Activated CD4-positive, alpha-beta T cell treated with anti-CD3 and anti-CD28 coated beads, Interleukin-2, amount 50 U/mL, for 48 hours (primary cell): ENCODE measurements at places on chromosomes 11 and 22.

- no peak for DNase-seq
Observed at GRCh38 chr11:84142411-84142810, 856.2 kb upstream of the CCDC90B start.

- no peak for DNase-seq
Observed at GRCh38 chr11:120109531-120109930, 28.4 kb downstream of the TRIM29 start.

DNA sequence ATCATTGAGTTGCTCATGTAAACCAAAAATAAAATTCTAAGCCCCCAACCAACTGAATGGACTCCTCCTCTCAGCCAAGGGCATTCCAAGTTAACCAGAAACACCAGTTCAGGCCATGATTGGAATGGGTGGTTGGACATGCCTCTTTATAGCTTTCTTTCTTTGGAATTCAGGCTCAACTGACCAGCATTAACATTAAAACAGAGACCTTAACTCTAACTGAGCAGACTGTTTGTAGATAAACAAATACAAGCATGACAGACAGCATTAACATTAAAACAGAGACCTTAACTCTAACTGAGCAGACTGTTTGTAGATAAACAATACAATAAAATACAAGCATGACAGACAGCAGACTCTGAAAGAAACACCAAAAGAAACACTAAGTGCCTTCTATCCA lies 278.2 kb downstream of the DLG2 start:
- no peak for DNase-seq

GRCh38 chr11:24779791-24780190 lies 282.9 kb downstream of the LUZP2 start:
- no peak for DNase-seq

DNA sequence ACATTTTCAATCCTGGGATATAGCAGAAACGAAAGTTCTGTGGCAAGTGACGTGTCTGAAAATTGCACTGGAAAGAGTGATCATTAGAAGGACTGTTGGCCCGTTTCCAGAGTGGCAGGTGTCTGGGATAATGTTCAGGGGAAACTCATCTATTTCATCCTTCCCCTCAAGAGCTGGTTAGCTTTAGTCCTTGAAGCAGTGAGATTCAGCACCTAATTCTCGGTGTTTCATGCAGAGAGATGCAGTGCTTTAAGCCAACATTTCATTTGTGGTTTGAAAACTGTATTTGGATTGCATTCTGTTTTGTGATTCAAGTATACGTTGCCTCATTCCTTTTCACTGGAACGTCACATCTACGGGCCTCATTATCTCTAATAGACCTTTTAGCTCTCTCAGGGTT lies 205.0 kb upstream of the RAG2 start:
- DNase-seq, result no peak

GRCh38 chr22:48669226-48669625 lies 1158.4 kb downstream of the BRD1 start:
- no peak for DNase-seq

DNA sequence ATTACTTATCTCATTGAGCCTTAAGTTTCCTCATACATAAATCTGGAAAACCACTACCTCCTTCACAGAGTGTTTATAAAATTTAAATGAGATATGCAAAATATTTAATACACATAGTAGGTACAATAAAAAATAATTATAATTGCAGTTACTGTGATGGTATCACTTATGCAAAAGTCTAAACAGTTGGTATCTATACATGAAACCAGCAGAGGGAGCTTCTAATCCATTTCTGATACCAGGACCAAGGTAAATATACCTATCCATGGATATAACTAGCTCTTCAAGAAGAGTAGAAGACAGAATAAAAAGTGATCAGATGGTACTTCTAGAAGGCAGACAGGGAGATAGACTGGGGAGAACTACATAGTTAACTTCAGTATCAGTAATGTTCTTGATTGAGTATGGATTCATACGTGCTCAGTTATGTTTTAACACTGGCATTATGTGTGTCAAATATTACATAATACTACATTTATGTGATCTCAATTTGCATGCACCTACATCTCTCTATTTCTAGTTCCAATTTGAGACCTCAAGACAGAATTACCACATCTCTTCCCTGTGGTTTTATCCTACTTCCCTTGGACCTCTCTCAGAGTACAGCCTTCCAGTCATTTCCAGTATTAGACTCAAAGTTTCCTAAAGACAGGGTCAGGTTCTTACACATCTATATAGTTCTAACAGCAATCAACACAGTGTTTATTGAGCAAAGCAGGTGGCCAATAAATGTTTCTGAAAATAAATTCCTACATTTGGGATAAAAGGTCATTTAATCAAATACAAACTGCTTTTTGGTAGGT lies 13.7 kb upstream of the TSG101 start:
- no peak for DNase-seq

GRCh38 chr11:119863851-119864601 lies 135.0 kb upstream of the NECTIN1 start:
- no peak for DNase-seq

DNA sequence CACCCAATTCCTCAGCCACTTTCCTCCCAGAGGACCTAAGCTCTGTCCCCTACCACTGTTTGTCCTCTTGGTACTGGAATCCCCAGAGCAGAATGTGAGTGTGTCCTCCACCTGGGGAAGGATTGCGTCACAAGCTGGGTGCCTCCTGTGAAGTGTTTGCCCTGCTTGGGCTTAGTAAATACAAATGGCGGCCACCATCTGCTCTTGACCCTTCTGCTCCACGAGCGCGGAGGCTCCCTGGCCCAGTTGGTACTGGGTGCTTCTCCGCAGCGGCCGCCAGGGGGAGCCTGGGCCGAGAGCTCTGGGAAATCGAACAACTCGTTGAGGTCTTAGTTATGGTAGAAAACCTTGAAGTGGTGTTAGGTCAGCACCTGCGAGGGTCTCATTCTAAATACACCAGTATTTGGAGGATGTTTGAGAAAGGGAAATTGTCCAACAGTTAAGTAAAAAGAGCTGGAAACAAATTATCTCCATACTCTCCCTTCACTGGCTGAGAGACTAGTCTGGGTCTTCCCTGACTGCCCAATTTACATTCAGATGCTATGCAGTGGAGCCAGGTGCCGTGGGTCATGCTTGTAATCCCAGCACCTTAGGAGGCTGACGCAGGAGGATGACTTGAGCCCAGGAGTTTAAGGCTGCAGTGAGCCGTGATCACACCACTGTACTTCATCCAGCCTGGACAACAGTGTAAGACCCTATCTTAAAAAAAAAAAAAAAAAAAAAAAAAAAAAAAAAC lies 74.6 kb upstream of the TEAD1 start:
- DNase-seq, result peak; percentile 51

DNA sequence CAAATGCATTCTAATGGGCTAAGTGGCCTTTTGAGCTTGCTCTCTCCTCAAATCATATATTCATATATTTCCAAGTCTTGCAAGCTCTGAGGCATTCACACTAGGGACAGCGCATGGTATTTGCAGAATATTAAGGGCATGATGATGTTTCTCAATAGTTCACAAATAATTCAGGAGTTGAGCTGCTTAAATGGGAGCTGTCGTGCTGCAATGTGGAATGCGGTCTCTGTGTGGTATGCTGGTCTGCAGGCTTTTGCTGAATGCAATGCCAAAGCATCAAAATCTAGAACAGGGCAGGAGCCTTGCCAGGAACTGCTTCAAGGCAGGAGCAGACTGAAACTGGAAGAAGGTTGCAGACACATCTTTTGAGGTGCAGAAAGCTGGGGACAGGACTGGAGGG lies 1060.0 kb downstream of the TBC1D22A start:
- DNase-seq, result no peak

- no peak for DNase-seq
Observed at GRCh38 chr11:116997071-116997470, 101.2 kb downstream of the SIK3 start.

DNA sequence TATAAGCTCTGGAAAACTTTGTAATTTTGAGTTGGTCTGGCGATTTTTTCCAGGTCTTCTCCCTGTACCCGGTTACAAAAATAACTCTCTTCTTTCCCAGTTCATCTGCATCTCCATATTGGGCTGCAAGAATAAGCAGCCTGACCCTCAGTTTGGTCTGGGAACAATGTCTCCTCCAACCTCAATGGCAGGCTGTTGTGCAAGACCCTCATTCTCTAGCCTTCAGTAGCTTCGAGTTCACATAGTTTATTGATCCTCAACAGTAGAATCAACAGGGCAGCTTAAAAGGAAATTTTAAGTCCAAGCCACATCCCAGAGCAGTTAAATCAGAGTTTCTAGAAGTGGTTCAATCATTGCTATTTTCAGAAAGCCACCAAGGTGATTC lies 35.3 kb downstream of the TMPRSS5 start:
- DNase-seq, result no peak

GRCh38 chr11:47376107-47376524 lies 2.2 kb downstream of the SPI1 start:
- DNase-seq, result no peak

DNA sequence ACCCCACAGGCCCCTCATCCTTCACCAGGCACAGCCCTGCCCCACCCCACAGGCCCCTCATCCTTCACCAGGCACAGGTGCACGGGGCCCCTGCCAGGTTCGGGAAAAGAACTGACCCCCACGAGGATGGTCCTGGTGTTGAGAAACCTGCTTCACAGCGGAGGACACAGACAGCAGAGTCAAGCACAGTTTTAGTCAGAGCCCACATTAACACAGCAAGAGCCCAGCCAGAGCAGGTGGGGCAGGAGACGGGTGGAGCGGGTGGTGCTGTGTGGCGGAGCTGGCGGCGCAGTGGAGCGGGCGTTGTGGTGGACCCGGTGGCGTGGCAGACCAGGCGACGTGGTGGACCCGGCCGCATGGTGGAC lies 1085.5 kb downstream of the BRD1 start:
- no peak for DNase-seq

DNA sequence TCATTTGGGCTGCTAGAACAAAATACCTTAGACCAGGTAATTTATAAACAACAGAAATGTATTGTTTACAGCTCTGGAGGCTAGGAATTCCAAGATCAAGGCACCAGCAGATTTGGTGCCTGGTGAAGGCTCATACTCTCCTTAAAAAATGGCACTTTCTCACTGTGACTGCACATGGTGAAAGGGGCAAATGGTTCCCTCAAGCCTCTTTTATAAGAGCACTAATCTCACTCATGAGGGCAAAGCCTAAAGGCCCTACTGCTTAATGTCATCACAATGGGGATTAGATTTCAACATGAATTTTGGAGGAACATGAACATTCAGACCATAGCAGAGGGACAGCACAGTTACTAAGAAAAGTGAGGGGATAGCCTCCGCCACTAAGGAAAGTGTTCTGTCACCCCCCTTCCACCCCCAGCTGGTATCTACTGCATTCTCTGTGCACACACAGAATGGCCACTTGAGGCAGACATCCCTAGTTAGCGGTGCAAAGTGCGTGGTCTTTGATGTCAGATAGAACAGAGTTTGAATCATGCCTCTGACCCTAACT lies 47.2 kb upstream of the CEP295 start:
- DNase-seq, result peak; percentile 6

DNA sequence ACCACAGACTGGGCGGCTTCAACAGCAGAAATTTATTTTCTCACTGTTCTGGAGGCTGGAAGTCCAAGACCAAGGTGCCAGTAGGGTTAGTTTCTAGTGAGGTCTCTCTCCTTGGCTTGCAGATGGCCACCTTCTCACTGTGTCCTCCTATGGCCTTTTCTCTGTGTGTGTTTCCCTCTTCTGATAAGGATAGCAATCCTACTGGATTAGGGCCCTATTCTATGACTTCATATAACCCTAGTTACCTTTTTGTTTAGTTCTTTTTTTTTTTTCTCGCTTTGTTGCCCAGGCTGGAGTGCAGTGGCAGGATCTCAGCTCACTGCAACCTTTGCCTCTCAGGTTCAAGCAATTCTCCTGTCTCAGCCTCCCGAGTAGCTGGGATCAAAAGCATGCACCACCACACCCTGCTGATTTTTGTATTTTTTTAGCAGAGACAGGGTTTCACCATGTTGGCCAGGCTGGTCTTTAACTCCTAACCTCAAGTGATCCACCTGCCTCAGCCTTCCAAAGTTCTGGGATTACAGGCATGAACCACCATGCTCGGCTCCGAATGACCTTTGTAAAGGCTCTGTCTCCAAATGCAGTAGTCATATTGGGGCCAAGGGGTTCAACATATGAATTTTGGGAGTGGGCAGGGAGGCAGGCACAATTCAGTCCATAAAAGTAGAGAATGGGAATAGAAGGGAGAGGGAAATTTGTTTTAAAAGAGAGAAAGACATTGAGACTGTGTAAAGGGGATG lies 25.5 kb upstream of the NNMT start:
- DNase-seq, result no peak

DNA sequence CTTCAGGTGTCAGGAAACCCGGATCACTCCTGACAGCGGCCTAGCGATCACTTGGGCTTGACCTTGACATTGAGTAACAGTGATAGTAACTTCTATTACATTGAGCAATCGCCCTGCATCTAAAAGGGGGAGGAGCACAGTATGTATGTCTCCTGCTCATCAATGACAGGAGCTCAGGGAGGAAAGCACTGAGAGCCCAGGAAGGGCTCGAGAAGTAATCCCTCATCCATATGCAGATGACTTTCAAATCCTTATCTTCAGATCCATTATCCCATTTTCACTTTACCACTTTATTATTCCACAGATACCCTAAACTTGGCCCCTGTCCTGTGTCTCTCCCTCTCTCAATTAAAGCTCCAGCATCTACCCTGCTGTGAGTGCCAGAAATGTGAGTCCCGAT lies 47.8 kb downstream of the ABTB2 start:
- no peak for DNase-seq

DNA sequence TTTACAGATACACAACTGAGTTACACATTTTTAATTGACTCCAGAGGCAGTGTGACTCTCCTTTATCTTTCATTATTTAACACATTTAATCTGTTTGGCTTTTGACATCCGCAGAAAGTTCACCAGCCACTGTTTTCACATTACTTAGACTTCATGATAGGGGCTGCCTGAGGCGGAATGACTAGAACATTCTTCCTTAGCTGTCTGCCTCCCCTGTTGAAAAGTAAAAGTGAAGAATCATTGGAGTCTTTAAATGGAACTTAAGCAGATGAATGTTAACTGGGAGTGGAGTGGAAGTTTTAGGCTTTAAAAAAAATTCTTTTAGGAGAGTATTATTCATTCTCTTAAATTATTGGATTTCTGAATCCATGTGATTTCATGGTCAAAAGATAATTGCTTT lies 229.2 kb upstream of the MTNR1B start:
- DNase-seq, result no peak

GRCh38 chr11:124920870-124921609 lies 2.0 kb downstream of the HEPN1 start:
- DNase-seq, result peak; percentile 78

DNA sequence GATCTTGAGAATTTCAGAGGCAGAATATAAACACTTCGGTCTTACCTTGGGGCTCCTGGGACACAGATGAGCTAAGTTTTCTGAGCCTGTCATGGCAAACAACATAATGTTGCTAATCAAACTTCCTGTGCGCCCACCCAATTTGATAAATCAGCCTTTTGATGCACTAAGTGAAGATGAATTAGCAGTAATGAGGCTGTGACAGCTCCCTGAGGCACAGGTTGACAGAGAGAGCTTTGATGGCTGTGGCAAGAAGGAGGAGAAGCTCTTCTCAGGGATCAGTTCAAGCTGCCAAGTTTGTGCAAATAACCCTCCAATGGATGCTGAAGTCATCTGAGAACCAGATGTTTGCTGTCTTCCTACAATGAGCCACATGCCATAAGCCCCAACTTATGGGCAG lies 34.4 kb downstream of the DRD2 start:
- no peak for DNase-seq
